NCI-H1092 (cell line): ENCODE measurements at places on chromosomes 16 and 17.
A peak's percentile ranks its signal among the peaks of the same experiment; 100 is the strongest.

- peak; percentile 21 for DNase-seq
These were observed 249.4 kb downstream of the SNX29 start for GRCh38 chr16:12225806-12226465.

- no peak for DNase-seq
These were observed 12.1 kb upstream of the CYB5B start for GRCh38 chr16:69412287-69412686.

DNA sequence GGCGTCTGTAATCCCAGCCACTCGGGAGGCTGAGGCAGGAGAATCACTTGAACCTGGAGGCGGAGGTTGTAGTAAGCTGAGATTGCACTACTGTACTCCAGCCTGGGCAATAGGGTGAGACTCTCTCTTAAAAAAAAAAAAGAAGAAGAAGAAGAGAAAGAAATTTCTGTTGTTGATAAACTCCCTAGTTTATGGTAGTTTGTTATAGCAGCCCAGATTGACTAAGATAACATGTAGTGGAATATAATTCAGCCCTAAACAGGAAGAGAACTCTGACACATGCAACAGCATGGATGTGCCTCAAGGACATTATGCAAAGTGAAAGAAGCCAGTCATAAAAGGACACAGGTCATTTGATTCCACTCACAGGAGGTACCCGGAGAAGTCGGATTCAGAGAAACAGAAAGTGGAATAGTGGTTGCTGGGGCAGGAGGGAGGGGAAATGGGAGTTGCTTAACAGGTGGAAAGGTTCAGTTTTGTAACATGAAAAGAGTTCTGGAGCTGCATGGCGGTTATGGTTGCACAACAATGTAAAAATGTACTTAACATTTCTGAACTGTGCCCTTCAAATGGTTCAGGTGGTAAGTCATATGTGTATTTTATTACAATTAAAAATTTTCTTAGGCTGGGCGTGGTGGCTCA lies 26.0 kb upstream of the PRM1 start:
- DNase-seq, result no peak

GRCh38 chr17:56680676-56681075 lies 87.2 kb downstream of the NOG start:
- no peak for DNase-seq

DNA sequence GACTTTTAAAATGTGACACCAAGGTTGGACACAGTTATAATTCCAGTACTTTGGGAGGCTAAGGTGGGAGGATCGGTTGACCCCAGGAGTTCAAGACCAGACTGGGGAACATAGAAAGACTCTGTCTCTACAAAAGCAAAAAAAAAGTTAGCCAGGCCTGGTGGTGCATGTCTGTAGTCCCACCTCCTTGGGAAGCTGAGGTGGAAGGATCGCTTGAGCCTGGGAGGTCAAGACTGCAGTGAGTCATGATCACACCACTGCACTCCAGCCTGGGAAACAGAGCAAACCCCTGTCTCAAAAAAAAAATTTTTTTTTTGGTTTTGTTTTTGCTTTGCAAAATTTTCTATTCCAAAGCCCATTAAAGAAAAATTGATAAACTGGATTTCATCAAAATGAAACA lies 281.4 kb downstream of the BCAS3 start:
- DNase-seq, result no peak

- DNase-seq, result no peak
These were observed 10.9 kb downstream of the RAD51C start for GRCh38 chr17:58703137-58703915.

DNA sequence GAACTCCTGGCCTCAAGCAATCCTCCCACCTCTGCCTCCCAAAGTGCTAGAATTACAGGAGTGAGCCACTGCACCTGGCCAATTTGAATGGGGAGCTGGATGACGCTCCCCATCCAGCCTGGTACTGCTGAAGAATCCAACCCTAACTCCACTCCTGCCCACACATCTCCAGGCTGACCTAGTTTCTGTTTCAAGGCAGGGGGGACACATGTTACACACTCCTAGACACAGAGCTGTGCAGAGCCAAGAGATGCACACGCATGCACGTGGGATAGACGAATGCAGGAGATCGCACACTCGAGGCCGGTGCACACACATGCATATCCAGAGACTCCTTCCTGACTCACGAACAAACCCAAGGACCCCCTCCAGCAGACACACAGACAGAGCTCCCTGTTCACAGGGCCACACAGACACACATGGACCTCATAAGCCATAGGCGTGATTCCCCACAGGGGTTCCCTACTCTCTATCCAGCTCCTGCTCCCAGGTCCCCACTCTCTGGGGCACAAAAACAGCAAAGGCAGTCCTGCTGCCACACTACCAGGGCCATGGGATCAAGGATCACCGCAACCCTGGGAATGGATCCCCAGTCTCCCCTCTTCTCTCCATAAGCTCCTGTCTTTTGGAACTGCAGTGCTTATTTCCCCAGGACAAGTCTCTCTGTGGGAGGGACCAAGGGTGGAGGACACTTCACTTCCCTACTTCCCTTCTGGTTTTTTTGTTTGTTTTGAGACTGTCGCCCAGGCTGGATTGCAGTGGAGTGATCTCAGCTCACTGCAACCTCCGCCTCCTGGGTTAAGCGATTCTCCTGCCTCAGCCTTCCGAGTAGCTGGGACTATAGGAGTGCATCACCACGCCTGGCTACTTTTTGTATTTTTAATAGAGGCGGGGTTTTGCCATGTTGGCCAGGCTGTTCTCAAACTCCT lies 14.4 kb downstream of the EPOP start:
- no peak for DNase-seq

- no peak for DNase-seq
These were observed 47.0 kb upstream of the MAF start for GRCh38 chr16:79647586-79647985.

DNA sequence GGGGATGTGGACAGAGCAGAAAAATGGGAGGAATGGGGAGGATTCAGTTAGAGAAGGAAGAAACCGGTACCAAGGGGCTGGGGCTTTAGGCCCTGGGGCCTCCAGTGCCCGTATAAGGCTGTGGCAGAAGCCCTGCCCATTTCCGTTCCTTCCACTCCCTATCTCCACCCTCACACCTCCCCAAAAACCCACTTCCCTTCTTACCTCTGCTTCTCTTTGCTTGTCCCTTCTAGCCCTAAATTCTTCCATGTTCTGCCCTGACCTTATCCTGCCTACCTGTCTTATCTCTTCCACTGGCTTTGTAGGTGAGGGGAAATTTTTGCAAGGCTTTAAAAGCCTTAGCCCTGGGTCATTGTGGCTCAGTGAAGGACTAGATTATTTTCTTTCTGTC lies 4.1 kb downstream of the RNF167 start:
- DNase-seq, result no peak

DNA sequence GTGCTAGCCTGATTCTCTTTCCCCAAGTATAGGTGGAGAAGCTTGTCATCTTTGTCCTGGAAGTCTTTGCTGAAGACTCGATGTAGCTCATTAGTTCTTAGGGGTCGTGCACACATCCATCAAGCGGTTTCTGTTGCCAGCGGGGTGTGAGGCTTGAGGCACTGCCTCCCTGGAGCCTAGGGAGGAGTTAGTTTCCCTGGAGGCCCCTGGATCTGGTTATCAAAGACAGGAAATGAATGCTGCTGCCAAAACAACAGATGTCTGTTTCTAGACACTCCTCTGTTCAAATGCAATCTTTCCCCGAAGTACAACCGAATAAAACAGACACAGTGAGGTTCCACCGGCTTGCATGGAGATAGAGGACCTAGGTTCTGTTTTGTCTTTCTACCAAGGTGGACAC lies 17.5 kb downstream of the HS3ST4 start:
- DNase-seq, result no peak

DNA sequence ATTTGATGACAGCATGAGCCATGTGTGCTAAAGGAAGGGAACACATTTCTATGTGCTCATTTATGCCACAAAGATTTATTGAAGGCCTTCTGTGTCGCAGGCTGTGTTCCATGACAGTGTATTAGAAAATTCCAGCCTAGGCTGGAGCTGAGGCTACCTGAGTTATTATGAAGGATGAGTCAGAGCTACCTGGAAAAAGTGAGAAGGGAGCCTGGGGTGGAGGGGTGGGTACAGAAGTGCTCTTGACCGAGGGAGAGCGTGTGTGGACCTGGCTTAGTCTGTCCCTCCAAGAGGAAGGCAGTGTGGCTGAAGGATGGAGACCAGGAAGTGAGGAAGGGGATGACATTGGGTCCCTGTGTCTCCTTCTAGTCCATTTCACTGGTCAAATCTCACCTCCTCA lies 98.3 kb downstream of the N4BP1 start:
- DNase-seq, result no peak

DNA sequence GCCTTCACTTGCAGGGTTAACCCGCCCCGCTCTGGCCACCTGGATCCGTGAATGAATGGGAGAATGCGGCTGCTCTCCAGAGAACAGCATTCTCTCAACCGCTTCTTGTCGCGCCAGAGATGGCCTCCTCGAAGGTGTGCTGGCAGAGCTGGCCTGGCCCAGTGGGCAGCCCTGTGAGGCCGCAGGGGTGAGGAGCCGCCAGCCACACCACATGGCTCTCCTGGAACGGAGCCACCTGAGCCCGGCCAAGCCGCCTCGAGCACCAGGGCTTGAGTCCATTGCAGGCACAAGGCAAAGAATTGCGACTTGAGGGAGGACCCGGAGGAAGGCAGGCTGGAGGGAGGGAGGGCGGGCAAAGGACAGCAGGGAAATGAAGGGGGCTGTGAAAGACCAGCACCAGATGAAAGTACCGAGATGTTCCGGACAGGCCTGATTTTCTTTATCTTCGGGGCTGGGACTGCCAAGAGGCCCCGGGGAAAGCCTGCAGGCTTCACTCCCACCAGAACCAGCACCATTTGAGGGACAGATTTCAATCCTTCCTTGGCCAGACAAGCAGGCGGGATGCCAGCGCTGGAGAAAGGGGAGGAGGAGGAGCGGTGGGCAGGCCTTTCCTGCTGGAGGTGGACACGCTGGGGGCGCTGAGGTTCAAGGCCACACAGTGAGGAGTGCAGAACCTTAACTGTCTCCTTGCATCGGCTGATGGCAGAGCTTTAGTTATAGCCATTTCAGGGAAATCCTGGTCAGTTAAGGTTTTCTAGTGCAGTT lies 69.4 kb downstream of the MRC2 start:
- no peak for DNase-seq

- DNase-seq, result no peak
These were observed 40.5 kb downstream of the C16orf82 start for GRCh38 chr16:27107185-27107592.

GRCh38 chr17:76027159-76027839 lies at the start of gene EVPL:
TSS of gene EVPL (minus strand) at chr17:76027306. CDS start at chr17:76027198, 108 bp downstream.
- no peak for DNase-seq

DNA sequence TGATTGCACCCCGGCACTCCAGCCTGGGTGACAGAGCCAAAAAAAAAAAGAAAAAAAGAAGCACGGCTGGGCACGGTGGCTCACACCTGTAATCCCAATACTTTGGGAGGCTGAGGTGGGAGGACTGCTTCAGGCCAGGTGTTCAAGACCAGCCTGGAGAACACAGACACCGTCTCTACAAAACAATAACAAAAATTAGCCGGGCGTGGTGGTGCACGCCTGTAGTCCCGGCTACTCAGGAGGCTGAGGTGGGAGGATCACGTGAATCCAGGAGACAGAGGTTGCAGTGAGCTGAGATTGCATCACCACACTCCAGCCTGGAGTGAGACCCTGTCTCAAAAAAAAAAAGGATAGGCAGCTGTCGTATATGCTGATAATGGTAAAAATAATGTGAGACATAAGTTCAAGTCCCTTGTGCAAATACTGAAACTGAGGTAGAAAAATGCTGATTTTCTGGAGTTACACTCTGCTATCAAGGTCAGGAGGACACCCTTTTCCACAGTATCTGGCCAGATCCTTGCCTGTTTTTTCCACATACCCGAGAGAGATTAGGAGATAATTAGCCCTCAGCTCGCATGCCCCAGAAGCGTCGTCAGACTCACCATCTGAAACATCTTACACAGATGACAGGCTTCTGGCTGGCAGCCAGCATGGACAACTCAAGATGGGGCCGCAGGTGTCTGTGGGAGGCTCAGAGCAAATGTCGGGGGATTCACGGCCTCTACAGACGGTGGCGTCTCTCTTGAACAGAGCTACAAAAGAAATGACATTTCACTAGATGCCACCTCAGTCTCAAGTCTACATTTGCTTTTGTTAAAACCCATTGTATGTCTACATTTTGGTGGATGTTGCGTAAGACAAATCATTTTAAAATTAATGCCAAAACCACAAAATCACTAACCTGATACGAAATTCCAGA lies 36.8 kb downstream of the WDR45B start:
- no peak for DNase-seq

GRCh38 chr16:65896448-65897153 lies 469.9 kb upstream of the CDH5 start:
- no peak for DNase-seq

- DNase-seq, result no peak
These were observed 58.6 kb downstream of the ZNF778 start for GRCh38 chr16:89275837-89276720.

DNA sequence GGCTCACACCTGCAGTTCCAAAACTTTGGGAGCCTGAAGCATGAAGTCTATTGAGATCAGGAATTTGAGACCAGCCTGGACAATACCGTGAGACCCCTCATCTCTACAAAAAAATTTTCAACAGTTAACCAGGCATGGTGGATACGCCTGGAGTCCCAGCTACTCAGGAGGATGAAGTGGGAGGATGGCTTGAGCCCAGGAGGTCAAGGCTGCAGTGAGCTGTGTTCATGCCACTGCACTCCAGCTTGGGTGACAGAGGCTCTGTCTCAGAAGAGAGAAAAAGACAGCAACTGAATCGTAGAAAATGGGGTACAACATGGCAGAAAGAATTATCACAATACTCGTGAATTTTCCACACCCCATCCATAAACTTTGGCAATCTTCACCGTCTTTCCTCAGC lies 3.2 kb downstream of the CRK start:
- DNase-seq, result no peak

GRCh38 chr17:70492368-70492767 lies 323.0 kb downstream of the KCNJ2 start:
- no peak for DNase-seq

GRCh38 chr17:530851-531250 lies 178.2 kb upstream of the RPH3AL start:
- no peak for DNase-seq

- peak; percentile 41 for DNase-seq
These were observed 11.0 kb downstream of the CSF3 start for GRCh38 chr17:40025991-40026815.

- no peak for DNase-seq
These were observed 474 bp downstream of the CBX8 start for GRCh38 chr17:79796444-79796762.

- no peak for DNase-seq
These were observed 304.4 kb downstream of the FOXL1 start for GRCh38 chr16:86882586-86883280.

- no peak for DNase-seq
These were observed 61.5 kb downstream of the DHRS7C start for GRCh38 chr17:9729735-9730420.

GRCh38 chr16:78421181-78421708 lies 321.8 kb downstream of the WWOX start:
- DNase-seq, result no peak

DNA sequence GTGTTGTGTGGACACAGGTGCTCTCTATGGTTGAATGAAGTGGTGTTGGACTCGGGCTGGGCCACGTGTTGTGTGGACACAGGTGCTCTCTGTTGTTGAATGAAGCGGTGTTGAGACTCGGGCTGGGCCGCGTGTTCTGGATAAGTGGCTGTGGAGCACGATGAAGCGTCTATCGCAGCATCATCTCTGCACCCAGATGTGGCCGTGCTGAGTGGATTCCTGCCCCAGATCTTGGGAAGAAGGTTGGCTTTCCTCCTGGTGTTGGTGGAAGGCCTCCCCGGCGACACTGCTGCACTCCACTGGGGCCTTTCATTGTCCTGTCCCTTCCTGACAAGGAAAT lies 69.1 kb downstream of the RPTOR start:
- peak; percentile 85 for DNase-seq

- no peak for DNase-seq
These were observed 3.8 kb upstream of the GCSH start for GRCh38 chr16:81099958-81100357.
